CD4-positive, alpha-beta T cell treated with Interferon alpha-2 for 1 hour (primary cell): ENCODE measurements at places on chromosomes 7 and 10.

DNA sequence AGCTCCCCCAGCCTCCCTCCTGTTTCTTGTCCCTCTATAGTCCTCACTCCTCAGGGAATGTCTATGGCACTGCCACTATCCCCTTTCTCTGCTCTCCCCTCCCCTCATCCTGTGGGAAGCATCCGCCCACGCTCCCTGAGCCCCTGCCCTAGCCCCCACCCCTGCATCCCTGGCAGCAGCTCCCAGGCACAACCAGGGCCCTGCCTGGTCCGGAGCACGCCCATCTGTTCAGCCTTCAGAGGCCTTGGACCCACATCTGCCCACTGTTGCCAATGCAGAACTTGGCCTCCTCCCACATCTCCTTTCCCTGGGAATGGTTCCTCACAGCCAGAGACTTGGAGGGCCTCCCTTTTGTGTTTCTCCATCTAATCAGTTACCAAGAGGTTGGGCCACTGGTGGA, 20.4 kb upstream of the TBRG4 start:
- no peak for DNase-seq

DNA sequence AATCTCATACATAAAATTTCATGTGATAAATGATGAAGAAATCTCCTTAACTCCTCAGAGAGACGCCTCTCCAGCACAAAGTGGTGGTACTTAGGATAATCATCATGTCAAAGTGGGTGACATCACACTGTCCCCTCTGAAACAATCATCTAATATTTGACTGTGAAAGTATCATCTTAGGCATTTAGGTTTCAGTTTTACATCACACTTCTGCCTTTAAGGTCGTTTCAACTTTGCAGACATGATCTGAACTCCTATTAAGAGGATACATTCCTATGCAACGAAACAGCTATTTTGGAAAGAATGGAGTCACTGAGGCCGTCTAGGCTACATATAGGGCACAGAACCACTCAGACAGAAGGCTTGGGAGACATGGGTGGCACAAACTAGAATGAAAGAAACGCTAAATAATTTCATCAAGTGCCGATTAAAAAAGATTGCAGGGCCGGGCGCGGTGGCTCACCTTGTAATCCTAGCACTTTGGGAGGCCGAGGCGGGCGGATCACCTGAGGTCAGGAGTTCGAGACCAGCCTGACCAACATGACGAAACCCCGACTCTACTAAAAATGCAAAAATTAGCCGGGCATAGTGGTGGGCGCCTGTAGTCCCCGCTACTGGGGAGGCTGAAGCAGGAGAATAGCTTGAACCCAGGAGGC, 2.0 kb downstream of the VOPP1 start:
- no peak for DNase-seq

DNA sequence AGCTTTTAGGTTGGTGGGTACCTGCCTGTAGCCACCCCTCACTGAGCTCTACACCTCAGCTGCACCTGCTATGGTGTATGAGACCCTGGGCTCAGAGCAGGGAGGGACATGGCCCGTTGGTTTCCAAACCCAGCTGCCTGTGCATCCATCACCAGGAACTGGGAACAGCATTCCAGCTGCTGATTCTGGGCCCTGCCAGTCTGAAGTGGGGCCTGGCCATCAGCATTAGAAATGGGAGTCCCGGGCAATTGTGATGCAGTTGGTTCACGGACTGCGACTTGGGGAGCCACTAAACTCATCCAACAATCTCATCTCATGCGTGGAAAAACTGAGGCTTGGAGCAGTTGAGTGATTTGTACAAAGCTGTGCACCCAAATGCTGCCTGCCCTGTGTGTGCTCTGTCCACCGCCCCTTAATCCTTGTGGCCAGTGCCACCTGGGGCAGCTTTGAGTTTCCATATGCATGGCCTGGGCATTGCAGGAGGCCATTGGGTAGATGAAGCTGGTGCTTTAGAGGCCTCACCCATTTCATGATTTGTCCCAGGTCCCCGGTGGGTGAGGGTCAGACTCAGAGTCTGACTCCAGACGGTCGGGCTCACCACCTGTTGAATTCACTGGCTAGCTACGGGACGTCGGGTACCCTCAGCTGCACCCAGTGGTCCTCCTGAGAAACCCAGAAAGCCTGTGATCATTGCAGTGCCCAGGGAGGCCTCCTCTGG, 109.0 kb upstream of the SHH start:
- no peak for DNase-seq

DNA sequence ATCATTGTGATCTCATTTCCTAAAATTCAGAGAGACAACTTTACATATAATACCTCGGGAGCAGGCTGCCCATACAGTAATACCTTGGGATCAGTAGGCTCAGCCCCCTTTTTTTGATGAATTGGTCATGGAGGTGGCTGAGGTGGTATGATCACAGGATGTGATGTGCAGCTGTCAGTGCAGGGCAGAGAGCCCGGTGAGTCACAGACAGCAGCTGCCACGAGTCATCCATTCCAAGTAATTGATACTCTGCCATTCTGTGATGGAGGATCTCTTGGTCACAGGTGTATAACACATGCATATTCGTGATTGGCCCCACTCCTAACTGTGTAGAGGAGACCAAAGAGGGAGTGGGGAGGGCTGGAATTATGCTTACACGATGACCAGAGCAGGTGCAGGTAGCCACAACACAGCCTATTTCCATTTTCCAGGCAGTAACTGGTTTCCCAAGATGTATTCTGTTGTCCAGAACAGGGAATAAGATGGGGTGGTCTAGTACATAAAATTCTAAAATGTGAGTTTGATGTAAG, 14.1 kb downstream of the NRCAM start:
- DNase-seq = no peak

GRCh38 chr7:85423209-85423895, 236.5 kb upstream of the SEMA3D start:
- DNase-seq = no peak

- peak; percentile 46 for DNase-seq
These were observed 33.3 kb downstream of the FOXK1 start for GRCh38 chr7:4715410-4715776.

- no peak for DNase-seq
These were observed 3.7 kb upstream of the LDB3 start for GRCh38 chr10:86664341-86665217.

- DNase-seq = no peak
These were observed 31.2 kb downstream of the TOMM7 start for GRCh38 chr7:22791204-22792158.

GRCh38 chr10:19876570-19876969, 60.3 kb downstream of the PLXDC2 start:
- DNase-seq = no peak

GRCh38 chr10:86204421-86205305, 161.9 kb downstream of the GRID1 start:
- DNase-seq = no peak

DNA sequence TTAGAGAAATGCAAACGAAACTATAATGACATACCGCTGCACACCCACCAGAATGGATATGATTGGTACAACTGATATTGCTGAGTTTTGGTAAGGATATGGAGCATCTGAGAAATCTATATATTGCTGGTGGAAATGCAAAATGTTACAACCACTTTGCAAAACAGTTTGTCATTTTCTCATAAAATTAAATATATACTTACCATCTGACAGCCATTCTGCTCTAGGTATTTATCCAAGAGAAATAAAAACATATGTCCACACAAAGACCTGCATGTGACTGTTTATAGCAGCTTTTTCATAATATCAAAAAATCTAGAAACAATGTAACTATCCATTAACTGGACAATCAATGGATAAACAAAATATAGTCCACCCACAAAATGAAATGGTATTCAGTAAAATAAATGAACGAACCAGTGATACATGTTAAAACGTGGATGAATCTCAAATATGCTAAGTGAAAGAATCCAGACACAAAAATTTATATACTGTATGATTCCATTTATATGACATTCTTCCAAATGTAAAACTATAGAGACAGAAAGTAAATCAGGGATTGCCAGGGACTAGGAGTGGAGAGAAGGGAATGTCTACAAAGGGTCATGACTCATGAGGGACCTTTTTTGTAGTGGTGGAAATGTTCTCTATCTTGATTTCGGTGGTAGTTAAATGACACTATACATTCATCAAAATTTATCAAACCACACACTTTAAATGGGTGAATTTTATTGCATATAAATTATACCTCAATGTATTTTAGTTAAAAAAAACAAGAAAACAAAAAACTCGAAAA, 312.0 kb upstream of the GLI3 start:
- DNase-seq = no peak

GRCh38 chr7:1490837-1491236, 13.4 kb downstream of the INTS1 start:
- DNase-seq = no peak

DNA sequence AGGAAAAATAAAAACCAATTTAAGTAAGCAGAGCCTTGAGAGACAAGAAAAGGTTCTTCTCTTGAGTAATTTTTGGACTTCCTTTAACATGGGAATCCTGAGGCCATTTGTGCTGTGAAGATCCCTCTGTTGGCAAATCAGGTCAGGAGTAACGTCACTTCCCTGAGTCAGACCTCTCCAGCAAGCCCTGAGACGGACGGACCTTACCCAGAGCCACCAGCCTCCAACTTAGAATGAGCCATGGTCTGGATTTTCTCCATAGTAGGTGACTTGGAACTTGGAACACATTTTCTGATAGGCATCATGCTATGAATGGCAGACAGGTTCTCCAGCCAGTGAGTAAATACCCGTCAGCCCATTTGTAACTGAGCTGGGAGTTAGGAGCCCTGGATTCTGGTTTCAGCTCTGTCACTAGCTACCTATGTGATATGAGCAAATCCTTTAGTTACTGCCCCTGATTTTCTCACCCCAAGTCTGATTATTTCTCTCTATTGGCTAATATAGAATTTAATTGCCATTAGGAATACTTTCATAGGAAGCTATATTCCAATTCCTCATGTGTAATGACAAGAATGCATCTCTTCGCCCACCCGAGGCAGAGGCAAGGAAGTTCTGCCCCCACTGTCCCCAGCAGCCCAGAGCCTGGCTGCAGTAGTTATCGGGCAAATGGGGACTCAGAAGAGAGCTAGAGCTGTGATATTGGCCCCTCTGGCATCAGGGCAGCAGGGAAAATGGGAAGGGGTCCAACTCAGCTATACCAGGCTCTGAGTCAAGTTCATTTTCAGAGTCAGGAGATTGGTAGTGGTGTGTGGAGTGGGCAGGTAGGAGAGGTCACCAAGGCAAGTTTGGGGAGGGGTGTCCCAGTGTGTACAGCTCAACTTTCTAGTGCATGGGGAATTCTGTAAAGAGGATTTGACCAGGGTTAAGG, 153.7 kb upstream of the AGK start:
- no peak for DNase-seq

DNA sequence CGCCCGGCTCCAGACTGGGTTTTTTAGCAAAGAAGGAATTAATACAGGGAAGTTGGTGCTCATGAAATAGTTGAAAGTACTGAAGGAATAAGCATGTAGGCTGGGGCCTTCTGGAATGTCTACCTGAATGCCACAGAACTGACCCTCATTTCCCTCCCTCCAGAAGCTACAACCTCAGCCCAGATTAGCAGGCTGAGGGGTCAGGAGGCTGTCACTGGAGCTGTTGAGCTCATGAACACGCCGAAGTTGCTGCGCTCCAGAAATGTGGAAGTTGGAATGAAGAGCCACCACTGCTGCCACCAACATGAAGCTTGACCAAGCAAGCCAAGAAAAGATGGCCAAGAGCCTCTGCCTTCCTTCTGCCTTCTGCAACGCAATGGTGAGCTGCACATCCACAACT, 52.2 kb upstream of the KMT2E start:
- DNase-seq = no peak

- no peak for DNase-seq
These were observed 57.0 kb upstream of the GLCCI1 start for GRCh38 chr7:7911369-7912123.

- no peak for DNase-seq
These were observed 28.2 kb upstream of the C10orf53 start for GRCh38 chr10:49651039-49651835.

GRCh38 chr10:103564116-103564501, 70.6 kb downstream of the NEURL1 start:
- no peak for DNase-seq

- DNase-seq = no peak
These were observed 47.5 kb upstream of the AGR3 start for GRCh38 chr7:16929146-16929762.

- DNase-seq = no peak
These were observed 17.6 kb downstream of the CCDC71L start for GRCh38 chr7:106643216-106644000.

DNA sequence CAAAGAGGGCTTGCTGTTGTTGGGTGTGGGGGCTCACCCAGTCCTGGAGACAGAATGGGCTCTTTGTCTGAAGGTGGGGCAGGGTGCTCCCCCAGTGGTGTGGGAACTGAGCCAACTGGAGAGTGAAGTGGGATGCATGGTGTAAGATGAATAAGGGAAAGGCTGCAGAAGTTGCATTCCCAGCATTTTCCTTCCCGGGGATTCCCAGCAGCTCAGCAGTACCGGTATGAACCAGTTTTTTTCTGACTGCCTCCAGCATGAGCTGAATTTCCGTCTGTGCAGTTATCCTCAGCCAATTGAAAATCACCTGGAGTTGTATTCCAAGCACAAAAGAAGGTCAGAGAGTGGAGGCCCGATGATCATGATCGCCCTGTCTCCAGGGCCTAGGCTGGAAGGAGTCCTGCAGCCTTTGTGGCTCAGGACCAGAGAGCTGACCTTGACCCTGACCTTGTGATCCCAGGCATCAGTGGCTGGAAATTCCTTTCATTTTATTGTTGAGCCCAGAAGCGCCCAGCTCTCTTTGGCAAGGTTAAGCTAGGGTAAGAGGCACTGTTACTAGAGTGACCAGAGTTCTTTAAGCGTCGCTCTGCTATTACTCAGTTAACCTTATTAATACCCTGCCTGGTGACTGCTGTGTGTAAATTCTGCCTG, 33.4 kb downstream of the OGDH start:
- no peak for DNase-seq

- DNase-seq = no peak
These were observed 223.8 kb upstream of the KLF6 start for GRCh38 chr10:4008676-4009382.

- no peak for DNase-seq
These were observed 141.5 kb upstream of the NRG3 start for GRCh38 chr10:81733542-81733941.

DNA sequence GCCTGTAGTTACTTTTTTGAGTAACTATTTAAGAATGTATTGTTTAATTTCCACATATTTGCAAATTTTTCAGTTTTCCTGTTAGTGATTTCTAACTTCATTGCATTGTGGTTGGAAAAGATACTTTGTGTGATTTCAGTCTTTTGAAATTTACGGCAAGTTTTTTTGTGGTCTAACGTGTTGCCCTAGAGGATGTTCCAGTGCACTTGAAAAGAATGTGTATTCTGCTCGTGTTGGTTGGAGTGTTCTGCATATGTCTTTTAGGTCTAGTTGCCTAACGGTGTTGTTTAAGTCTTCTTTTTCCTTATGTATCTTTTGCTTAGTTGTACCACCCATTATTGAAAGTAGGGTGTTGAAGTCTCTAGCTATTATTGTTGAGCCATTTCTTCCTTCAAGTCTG, 59.7 kb downstream of the LCOR start:
- DNase-seq = no peak

GRCh38 chr10:28202941-28203352, 99.9 kb downstream of the MPP7 start:
- no peak for DNase-seq
